ENCODE measurements at places on chromosomes 6 and 20.

DNA sequence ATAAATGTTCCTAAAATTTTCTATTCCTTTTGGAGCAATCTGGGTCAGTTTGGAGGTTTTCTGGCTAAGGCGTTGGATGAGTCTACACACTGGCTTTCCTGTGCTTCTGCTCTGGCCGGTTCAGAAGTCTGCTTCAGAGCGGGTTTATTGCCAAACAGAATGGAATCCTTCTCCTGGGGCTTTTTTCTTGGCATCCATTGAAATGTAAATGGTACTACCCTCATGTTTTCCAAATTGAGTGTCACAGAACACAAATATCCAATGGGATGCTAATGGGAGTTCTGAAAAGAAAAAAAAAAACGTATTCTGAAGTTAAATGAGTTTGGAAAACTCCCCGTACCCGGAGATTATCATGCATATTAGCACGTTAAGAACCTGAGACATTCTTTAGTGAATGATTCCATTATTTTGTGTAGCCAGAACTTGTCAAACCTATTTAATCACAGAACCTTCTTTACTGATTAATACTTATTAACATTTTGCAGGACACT lies 930.3 kb downstream of the QKI start:
- no peak for DNase-seq
- no peaks in the 10 kb centered on the region for H3K4me1 ChIP-seq
- H3K27me3 ChIP-seq, result no peaks in the 10 kb centered on the region
- no peak overlapping the region for H3K4me3 ChIP-seq

DNA sequence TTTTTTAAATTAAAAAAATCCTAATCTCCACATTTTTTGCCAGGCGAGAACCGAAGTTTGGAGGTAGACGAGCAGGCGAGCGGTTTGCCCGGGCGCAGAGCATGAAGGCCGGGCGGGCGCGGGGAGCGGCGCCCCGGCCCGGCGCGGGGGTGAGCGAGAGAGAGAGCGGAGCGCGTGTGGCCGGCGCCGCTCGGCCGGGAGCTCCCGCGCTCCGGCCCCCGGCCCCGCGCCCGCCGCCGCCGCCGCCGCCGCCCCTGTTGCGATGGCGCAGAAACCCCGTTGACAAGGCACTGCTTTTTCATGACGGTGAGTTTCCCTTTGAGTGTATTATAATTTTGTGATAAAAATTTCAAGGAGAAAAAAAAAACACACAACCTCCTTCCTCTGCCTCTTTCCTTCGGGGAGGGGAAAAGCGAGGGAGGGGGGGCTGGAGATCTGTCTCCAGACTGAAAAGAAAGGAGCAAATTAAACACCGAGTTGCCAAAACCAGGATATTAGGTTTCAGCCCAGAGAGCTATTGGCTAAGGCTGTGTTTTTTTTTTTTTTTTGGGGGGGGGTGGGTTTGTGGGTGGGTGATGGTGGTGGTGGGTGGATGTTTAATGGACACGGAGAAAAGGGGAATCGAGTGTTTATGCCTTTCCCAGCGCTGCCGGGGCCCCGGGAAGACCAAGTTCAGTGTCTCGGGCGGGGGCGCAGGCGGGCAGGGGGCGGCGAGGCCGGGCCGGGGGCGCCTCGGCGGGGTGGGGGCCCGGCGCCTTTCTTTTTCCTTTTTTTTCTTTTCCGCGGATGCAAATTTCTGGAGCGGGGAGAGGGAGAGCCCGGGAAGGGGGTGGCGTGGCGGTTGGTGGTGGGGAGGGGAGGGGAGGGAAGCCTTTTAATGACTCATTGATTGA lies at the start of gene BICRAL:
Gene BICRAL, plus strand, starts transcription at position 257 of the 893 bp plus-strand sequence. CDS start 39,971 bp downstream, outside the sequence.
- H3K27ac ChIP-seq, result peak within 1 kb of the TSS; percentile 100
- peak within 1 kb of the TSS; percentile 81 for H3K4me3 ChIP-seq
- peaks cover 10% of the 10 kb centered on the region for H3K36me3 ChIP-seq
- H3K27me3 ChIP-seq, result no peaks in the 10 kb centered on the region
- peak; percentile 79 for DNase-seq

GRCh38 chr20:32571566-32571965 lies 13.6 kb downstream of the NOL4L start:
- DNase-seq, result no peak
- H3K27me3 ChIP-seq, result no peaks in the 10 kb centered on the region
- H3K36me3 ChIP-seq, result no peaks in the 10 kb centered on the region
- H3K27ac ChIP-seq, result no peak overlapping the region
- no peak overlapping the region for H3K4me3 ChIP-seq

DNA sequence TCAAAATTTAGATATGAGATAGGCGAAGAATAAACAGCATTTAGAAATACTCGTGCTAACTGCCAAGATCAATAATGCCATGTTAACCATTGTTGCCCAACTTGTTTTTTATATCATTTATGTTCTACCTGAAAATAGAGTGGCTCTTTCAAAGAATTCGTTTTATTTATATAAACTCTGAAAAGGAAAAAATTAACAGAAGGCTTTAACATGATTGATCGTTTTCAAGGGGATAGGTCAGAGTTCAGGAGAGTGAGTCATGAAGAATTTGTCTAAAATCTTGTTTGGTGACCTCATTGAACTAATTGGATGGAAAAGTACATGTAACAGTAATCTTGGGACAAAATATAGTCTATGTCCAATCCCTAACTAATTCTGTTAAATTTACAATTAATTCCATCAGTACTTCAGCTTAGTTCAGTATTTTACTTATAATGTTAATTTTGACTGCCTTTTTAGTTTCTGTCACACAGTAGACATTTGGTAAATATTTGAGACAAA lies 11.1 kb upstream of the ELOVL2 start:
- H3K4me3 ChIP-seq, result no peak overlapping the region
- DNase-seq, result no peak
- H3K4me1 ChIP-seq, result no peaks in the 10 kb centered on the region
- peaks cover 9% of the 10 kb centered on the region for H3K27me3 ChIP-seq
- H3K36me3 ChIP-seq, result no peaks in the 10 kb centered on the region

DNA sequence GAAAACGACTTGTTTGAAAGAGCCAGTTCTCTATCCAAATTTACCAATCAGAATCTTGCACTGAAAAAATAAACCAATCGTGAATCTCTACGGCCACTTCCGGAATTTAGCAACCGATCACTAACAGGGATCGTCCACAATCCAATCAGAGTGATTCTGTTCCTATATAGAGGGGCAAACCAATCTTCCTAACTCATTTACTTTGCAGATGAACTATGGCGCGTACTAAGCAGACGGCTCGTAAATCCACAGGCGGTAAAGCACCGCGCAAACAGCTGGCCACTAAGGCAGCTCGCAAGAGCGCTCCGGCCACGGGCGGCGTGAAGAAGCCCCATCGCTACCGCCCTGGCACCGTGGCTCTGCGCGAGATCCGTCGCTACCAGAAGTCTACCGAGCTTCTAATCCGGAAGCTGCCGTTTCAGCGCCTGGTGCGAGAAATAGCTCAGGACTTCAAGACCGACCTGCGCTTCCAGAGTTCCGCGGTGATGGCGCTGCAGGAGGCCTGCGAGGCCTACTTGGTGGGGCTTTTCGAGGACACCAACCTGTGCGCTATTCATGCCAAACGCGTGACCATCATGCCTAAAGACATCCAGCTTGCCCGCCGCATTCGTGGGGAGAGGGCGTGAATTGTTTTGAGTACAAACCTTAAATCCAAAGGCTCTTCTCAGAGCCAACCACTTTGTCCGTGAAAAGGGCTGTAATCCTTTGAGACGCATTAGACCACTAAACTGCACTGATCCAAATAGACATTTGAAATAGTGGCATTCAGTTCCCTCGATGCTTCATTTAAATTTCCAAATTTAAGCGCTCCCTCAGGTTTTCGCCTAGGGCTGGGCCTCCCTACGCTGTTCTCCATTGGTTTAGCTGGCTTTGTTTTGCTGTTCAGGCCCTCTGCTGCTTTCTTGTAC lies 138.0 kb downstream of the HFE start:
- H3K4me3 ChIP-seq, result no peak overlapping the region
- no peaks in the 10 kb centered on the region for H3K36me3 ChIP-seq
- H3K27me3 ChIP-seq, result no peaks in the 10 kb centered on the region
- no peak for DNase-seq
- H3K4me1 ChIP-seq, result peaks cover 13% of the 10 kb centered on the region
- H3K27ac ChIP-seq, result no peak overlapping the region

GRCh38 chr6:43927532-43928210 lies 157.7 kb downstream of the VEGFA start:
- peak; percentile 19 for DNase-seq
- H3K27me3 ChIP-seq, result no peaks in the 10 kb centered on the region
- peak overlapping the region; percentile 38 for H3K27ac ChIP-seq
- no peak overlapping the region for H3K4me3 ChIP-seq

- H3K27ac ChIP-seq, result no peak overlapping the region
- no peaks in the 10 kb centered on the region for H3K36me3 ChIP-seq
- no peak for DNase-seq
- H3K27me3 ChIP-seq, result peaks cover 26% of the 10 kb centered on the region
- no peak overlapping the region for H3K4me3 ChIP-seq
- no peaks in the 10 kb centered on the region for H3K4me1 ChIP-seq
Measured at GRCh38 chr20:49446808-49447207, 35.7 kb downstream of the KCNB1 start.

- no peaks in the 10 kb centered on the region for H3K27me3 ChIP-seq
- H3K4me1 ChIP-seq, result peaks cover 24% of the 10 kb centered on the region
- H3K4me3 ChIP-seq, result no peak overlapping the region
- no peak overlapping the region for H3K27ac ChIP-seq
Measured at GRCh38 chr6:158031381-158032353, 50.0 kb downstream of the SYNJ2 start.

GRCh38 chr6:100484474-100484873 lies 19.8 kb upstream of the SIM1 start:
- H3K27me3 ChIP-seq, result peaks cover 18% of the 10 kb centered on the region
- H3K4me3 ChIP-seq, result no peak overlapping the region
- no peaks in the 10 kb centered on the region for H3K36me3 ChIP-seq
- H3K27ac ChIP-seq, result no peak overlapping the region

DNA sequence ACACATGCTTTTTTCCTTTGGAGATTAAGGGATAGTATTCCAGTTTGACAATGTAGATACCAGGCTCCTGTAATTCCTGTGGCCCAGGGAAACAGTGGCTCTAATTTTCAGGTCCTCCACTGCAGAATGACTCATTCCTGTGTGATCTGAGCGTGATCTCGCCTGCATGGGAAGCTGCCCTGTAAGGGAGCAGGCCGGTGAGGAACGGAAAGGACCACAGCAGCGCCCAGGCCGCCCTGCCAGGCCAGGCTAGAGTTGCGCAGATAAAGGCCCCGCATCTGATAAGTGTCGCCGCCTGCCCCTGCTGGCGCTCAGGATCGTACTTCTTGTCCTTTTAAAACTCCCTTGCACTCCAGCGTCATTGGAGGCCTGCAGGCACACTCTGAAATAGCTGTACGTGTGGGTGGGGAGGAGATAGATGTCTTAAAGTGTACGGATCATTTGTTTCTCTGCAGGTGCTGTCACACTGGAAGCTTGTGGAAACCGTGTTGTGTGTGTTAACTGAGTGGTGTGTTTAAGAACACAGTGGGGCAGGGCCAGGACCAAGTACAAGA lies 60.7 kb downstream of the SYNJ2 start:
- H3K36me3 ChIP-seq, result peaks cover 10% of the 10 kb centered on the region
- peaks cover 44% of the 10 kb centered on the region for H3K4me1 ChIP-seq
- no peak overlapping the region for H3K27ac ChIP-seq
- H3K4me3 ChIP-seq, result no peak overlapping the region
- no peaks in the 10 kb centered on the region for H3K27me3 ChIP-seq

DNA sequence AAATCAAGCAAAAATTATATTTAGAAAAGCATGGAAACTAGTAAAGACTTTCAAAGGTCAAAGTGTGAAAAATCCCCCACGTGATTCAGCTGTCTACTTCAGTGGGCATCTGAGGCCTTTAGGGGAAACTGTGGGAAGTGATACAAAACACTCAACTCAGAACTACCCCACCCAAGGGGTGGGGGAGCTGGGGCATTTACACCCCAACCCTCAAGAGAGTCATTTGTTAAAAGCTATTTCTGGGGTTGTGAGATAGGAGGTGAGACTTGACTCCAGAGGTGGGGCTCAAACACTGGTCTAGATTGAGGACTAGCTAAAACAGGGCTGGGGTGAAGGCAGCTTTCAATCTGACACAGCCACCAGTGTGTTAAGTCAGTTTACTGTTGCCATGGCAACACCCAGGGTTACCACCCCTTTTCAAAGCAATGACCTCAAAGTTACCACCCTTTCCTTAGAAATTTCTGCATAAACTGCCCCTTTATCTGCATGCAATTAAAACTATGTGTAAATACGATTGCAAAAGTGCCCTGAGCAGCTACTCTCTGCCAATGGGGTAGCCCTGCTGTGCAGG lies 9.9 kb upstream of the GTSF1L start:
- H3K36me3 ChIP-seq, result no peaks in the 10 kb centered on the region
- no peaks in the 10 kb centered on the region for H3K27me3 ChIP-seq
- H3K4me1 ChIP-seq, result peaks cover 35% of the 10 kb centered on the region
- peak; percentile 68 for DNase-seq

DNA sequence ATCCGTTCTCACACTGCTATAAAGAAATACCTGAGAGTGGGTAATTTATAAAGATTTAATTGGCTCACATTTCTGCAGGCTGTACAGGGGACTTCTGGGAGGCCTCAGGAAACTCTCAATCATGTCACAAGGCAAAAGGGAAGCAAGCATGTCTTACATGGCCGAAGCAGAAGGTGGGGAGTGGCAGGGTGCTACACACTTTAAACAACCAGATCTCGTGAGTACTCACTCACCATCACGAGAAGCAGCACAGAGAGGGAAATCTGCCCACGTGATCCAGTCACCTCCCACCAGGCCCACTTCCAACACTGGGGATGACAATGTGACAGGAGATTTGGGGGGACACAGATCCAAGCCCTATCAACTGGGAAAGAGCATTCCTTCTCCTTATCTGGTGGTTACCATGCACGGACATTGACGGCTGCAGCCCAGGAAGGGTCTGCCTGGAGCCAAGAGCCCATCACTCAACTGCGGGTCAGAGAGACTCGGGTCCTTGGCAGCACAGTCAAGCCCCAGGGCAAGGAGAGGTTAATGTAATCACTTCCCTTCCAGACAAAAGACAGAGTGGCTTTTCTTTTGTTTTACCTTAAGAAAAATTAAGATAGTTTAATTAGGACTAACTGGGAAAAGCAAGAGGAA lies 112.3 kb upstream of the CST7 start:
- H3K27ac ChIP-seq, result no peak overlapping the region
- no peaks in the 10 kb centered on the region for H3K4me1 ChIP-seq
- no peak for DNase-seq
- no peaks in the 10 kb centered on the region for H3K36me3 ChIP-seq
- no peak overlapping the region for H3K4me3 ChIP-seq

GRCh38 chr6:124792386-124792785 lies 169.9 kb upstream of the RNF217 start:
- no peaks in the 10 kb centered on the region for H3K4me1 ChIP-seq
- H3K27me3 ChIP-seq, result peaks cover 8% of the 10 kb centered on the region
- H3K36me3 ChIP-seq, result no peaks in the 10 kb centered on the region
- DNase-seq, result no peak
- no peak overlapping the region for H3K27ac ChIP-seq

- H3K36me3 ChIP-seq, result no peaks in the 10 kb centered on the region
- no peak for DNase-seq
- H3K4me1 ChIP-seq, result no peaks in the 10 kb centered on the region
- no peaks in the 10 kb centered on the region for H3K27me3 ChIP-seq
Measured at GRCh38 chr6:97632341-97632740, 349.3 kb upstream of the MMS22L start.

- H3K4me1 ChIP-seq, result peaks cover 28% of the 10 kb centered on the region
- H3K4me3 ChIP-seq, result no peak overlapping the region
- H3K27me3 ChIP-seq, result no peaks in the 10 kb centered on the region
- no peak for DNase-seq
- no peaks in the 10 kb centered on the region for H3K36me3 ChIP-seq
- H3K27ac ChIP-seq, result no peak overlapping the region
Measured at GRCh38 chr6:37134036-37134395, 35.9 kb upstream of the PIM1 start.
